ENCODE measurements at places on chromosomes 12 and 14. TPM values are rescaled to one million over a fixed set of nuclear protein-coding genes. Genes with fewer than 3 reads are reported as not detected.

The CDKN3 gene
- 133 TPM for total RNA-seq

The KICS2 gene
- 16.6 TPM for total RNA-seq

The GPX2 gene
- not detected for total RNA-seq

The KRT2 gene
- total RNA-seq, result not detected

The VWF gene
- 0.07 TPM for total RNA-seq

The TAS2R7 gene
- not detected for total RNA-seq
